Cardiac muscle cell (in vitro differentiated cells and primary cell): ENCODE measurements at places on chromosomes 7 and 10. TPM values are rescaled to one million over a fixed set of nuclear protein-coding genes. Genes with fewer than 3 reads are reported as not detected.

DNA sequence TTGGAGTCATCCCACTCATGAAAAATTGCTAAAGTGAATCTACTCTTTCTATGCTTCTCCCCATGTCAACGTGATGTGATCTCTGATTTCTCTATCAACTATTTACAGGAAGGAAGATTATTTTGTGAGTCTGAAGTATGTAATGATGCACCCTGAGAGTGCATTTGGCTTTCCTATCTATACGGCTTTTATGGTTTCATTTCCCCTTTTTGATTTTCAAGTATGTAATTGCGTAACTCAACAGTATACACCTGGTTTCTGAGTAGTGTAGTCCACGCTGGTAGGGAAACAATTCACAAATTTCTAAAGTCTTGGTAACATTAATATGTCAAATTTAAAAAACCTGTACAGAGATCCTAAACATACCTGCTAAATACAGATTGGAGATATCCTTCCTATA, 194.7 kb upstream of the SEMA3A start:
- DNase-seq, result no peak

The SNCG gene
- polyA plus RNA-seq, result 4.7 and 12.9 TPM in 2 replicates

- no peak for DNase-seq
Measured at GRCh38 chr10:95241533-95241932, 47.5 kb downstream of the ACSM6 start.

- no peak for DNase-seq
Measured at GRCh38 chr7:126040114-126041045, 1110.8 kb upstream of the POT1 start.

GRCh38 chr7:8086239-8086638, 117.6 kb downstream of the GLCCI1 start:
- DNase-seq, result no peak

- DNase-seq, result peak; percentile 80
Measured at GRCh38 chr10:44995914-44996669, 4.6 kb upstream of the ZNF22 start.

The PTEN gene
- 30.4 and 34.1 TPM in 2 replicates for polyA plus RNA-seq

The ANKRD22 gene
- polyA plus RNA-seq, result not detected in 2 replicates

The CYP3A5 gene
- polyA plus RNA-seq, result 0.81 and 0.95 TPM in 2 replicates

- no peak for DNase-seq
Measured at GRCh38 chr7:69723663-69724062, 125.4 kb downstream of the AUTS2 start.
